ENCODE measurements at places on chromosomes 5 and 9. TPM values are rescaled to one million over a fixed set of nuclear protein-coding genes. Genes with fewer than 3 reads are reported as not detected.

The DCTN3 gene
- total RNA-seq: 112 TPM

The RNF183 gene
- total RNA-seq: 0.57 TPM

The RAB3C gene
- total RNA-seq: not detected

The PRRX2 gene
- total RNA-seq: 14.3 TPM

The GRAMD2B gene
- total RNA-seq: 34.4 TPM

The THBS4 gene
- total RNA-seq: 3.9 TPM

The GMCL2 gene
- total RNA-seq: not detected

The RC3H2 gene
- total RNA-seq: 25.8 TPM

The MARCHF11 gene
- total RNA-seq: 8.9 TPM

DNA sequence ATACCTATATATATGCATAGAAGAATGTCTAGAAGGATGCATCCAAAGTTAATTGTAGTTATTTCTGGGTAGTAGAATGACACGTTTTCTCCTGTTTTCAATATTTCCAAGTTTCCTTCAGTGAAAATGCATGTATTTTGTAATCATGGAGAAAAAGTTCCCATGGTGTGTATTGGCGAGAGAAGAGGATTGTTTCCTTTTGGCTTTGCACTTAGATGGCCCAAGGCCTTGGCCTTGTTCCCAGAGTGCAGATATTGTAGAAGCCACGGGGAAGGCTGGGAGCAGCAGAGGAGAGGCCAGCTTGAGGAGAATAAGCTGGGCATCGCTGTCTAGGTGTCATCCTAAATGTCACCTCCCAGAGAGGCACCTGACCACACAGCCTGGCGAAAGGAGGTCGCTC lies 44.0 kb downstream of the IRF1 start:
- no peaks in the 10 kb centered on the region for H3K4me1 ChIP-seq
- H3K27me3 ChIP-seq: no peaks in the 10 kb centered on the region
- peak; percentile 69 for DNase-seq
- no peaks in the 10 kb centered on the region for H3K36me3 ChIP-seq
- no peak overlapping the region for H3K4me3 ChIP-seq

- no peak overlapping the region for H3K4me3 ChIP-seq
- no peak for DNase-seq
- peaks cover 67% of the 10 kb centered on the region for H3K27me3 ChIP-seq
- no peaks in the 10 kb centered on the region for H3K4me1 ChIP-seq
- no peak overlapping the region for H3K27ac ChIP-seq
These were observed 4.9 kb upstream of the LHX2 start for GRCh38 chr9:124006448-124007361.

DNA sequence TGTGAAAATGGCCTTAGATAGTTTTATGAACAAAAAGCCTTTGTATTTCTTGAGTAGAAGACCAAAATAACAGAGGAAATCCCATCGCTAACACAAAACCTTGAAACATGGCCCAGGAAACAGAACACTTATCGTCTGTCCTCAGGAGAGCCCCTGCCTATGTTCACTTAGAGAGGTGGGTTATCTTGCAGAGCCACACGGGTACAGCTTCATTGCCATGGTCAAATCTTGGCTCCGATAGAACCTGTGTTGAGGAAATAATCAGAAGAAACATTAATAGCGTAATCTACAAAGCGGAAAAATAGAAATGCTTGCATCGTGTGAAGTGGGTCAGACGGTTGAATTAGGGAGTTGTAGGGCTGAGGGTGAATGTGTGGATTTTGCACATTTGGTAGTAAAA lies 216.1 kb downstream of the MAST4 start:
- no peaks in the 10 kb centered on the region for H3K27me3 ChIP-seq
- no peaks in the 10 kb centered on the region for H3K4me1 ChIP-seq
- H3K4me3 ChIP-seq: no peak overlapping the region
- no peak for DNase-seq

- H3K27ac ChIP-seq: no peak overlapping the region
- H3K27me3 ChIP-seq: no peaks in the 10 kb centered on the region
- no peak for DNase-seq
- no peak overlapping the region for H3K4me3 ChIP-seq
- H3K36me3 ChIP-seq: no peaks in the 10 kb centered on the region
These were observed 566.1 kb downstream of the ZNF608 start for GRCh38 chr5:124180299-124180874.

DNA sequence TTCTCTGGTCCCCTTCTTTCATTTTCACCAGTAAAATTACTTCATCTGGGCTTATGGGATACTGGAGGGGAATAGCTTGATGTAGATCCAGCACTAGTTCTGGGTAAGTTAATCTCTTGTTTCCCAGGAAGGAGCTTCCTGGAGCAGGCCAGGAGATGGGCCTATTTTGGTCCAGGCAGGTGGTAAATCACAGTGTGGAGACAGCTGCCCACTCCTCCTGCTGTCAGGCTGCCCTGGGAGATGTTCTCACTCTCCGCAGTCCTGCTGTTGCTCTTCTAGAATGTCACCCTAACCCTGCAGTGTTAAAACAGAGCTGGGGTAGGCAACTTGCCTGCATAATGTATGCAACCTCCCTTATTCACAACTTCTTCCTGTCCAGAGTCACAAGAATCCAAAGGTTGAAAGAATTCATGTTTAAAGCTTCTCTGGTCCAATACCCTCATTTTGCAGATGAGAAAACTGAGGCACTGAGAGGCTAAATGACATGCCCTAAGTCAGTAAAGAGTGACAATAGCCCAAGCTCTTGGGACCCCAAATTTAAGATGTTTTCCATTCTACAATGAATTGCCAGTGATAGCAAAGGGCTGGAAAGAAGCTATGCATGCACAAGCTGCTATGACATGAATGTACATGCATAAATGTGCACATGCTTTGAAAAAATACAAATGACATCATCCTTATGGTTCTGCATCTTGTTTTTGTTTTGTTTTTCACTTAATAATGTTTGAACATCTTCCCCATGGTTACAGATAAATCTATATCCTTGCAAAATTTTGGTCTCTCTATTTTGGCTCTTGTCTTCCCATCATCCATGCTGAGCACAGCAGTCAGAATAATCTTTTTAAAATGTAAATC lies 71.8 kb upstream of the ADRA1B start:
- no peak overlapping the region for H3K27ac ChIP-seq
- H3K27me3 ChIP-seq: no peaks in the 10 kb centered on the region
- no peaks in the 10 kb centered on the region for H3K4me1 ChIP-seq

GRCh38 chr5:137304226-137304874 lies 194.8 kb downstream of the SPOCK1 start:
- no peak overlapping the region for H3K4me3 ChIP-seq
- no peak overlapping the region for H3K27ac ChIP-seq
- H3K36me3 ChIP-seq: no peaks in the 10 kb centered on the region
- DNase-seq: peak; percentile 91
- H3K27me3 ChIP-seq: no peaks in the 10 kb centered on the region

- H3K27ac ChIP-seq: no peak within 1 kb of the TSS
- no peak for DNase-seq
- no peaks in the 10 kb centered on the region for H3K4me1 ChIP-seq
- no peak within 1 kb of the TSS for H3K4me3 ChIP-seq
These were observed at the start of gene PCDHGB1 for GRCh38 chr5:141349917-141350619. Gene PCDHGB1, plus strand, starts transcription at chr5:141350099. Its CDS starts 162 bp downstream, at chr5:141350261.

DNA sequence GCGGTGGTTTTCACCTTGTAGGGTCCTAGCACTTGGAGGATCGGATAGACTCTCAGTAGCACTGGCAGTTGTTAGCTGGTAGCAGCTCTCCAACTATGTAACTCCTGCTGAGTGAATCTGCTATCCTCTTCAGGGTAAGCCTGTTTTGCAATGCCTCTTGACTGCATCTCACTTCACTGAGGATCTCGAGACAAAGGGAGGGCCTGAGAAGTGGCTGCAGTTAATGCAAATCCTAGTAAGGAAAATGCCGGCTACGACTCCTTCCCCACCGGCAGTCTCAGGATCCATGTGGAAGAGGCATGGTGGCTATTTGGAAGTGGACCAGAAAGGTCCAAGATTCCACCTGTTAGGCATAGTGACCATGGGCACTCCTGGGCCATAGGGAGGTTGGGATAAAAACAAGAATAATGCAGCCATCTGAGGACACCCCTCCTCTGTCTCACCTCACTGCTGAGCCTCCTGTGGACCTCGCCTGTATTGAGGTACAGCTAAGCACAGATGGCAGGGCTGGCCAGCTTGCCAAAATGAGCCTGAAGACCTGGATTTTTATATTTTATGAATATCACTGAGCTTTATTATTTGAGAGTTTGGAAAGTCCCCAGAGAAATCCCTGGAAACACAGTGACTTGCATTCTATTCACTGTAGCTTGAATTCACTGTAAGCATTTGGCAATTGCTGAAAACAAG lies 146.0 kb downstream of the LIFR start:
- H3K27ac ChIP-seq: no peak overlapping the region
- H3K27me3 ChIP-seq: no peaks in the 10 kb centered on the region
- no peak for DNase-seq
- H3K4me1 ChIP-seq: no peaks in the 10 kb centered on the region
- H3K4me3 ChIP-seq: no peak overlapping the region

- H3K27me3 ChIP-seq: no peaks in the 10 kb centered on the region
- no peaks in the 10 kb centered on the region for H3K36me3 ChIP-seq
- H3K27ac ChIP-seq: no peak overlapping the region
- peak; percentile 71 for DNase-seq
These were observed 29.8 kb upstream of the ALDOB start for GRCh38 chr9:101465326-101465915.

DNA sequence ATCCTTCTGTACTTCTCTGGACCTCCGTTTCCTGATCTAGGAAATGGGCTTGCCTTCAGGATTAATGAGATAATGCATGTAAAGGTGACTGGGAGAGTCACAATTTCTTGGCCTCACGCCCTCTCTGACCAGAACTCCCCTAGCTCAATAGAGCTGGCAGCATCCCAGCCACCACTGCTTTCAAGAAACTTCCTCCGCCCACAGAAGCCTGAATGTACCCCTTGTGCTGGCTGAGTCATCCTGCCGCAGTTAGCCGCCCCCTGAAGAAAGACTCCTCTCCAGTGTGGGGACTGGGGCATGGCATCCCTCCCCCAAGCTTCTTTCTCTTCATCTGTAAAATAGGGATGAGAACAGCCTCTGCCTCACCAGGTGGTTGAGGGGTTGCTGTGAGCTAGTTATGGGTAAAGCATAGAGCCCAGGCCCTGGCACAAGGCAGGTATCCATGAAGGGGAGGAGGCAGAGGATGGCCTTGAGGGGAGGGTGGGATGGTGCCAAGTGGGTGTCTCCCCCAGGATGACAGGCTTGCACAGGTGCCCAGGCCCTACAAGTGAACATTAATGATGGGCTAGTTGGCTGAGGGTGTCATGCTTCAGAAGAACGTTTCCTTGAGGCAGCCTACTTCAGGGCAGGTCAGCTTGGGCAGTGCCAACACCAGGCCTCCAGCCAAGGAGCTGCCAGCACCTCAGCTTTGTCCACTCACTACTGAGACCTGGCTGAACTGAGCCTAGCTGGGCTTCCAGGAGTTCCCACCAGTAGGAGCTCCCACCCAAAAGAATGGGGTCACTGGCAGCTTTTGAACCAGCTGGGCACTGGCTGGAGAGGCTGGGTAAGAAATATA lies 3.4 kb downstream of the PDLIM4 start:
- peaks cover 23% of the 10 kb centered on the region for H3K4me1 ChIP-seq
- H3K4me3 ChIP-seq: no peak overlapping the region
- H3K36me3 ChIP-seq: no peaks in the 10 kb centered on the region
- peak overlapping the region; percentile 91 for H3K27ac ChIP-seq
- H3K27me3 ChIP-seq: no peaks in the 10 kb centered on the region
- no peak for DNase-seq

GRCh38 chr5:140509898-140510297 lies 37.6 kb upstream of the EIF4EBP3 start:
- no peak overlapping the region for H3K4me3 ChIP-seq
- H3K27ac ChIP-seq: no peak overlapping the region
- H3K27me3 ChIP-seq: no peaks in the 10 kb centered on the region
- peaks cover 6% of the 10 kb centered on the region for H3K36me3 ChIP-seq
- H3K4me1 ChIP-seq: no peaks in the 10 kb centered on the region
- no peak for DNase-seq

- H3K27ac ChIP-seq: no peak overlapping the region
- no peaks in the 10 kb centered on the region for H3K27me3 ChIP-seq
- H3K4me3 ChIP-seq: no peak overlapping the region
- H3K36me3 ChIP-seq: no peaks in the 10 kb centered on the region
- DNase-seq: no peak
These were observed 294.8 kb upstream of the KLF4 start for GRCh38 chr9:107784235-107784958.

- no peaks in the 10 kb centered on the region for H3K27me3 ChIP-seq
- DNase-seq: no peak
- H3K4me1 ChIP-seq: no peaks in the 10 kb centered on the region
- H3K36me3 ChIP-seq: no peaks in the 10 kb centered on the region
- H3K4me3 ChIP-seq: no peak overlapping the region
These were observed 165.9 kb upstream of the TLX3 start for GRCh38 chr5:171143171-171143570.

DNA sequence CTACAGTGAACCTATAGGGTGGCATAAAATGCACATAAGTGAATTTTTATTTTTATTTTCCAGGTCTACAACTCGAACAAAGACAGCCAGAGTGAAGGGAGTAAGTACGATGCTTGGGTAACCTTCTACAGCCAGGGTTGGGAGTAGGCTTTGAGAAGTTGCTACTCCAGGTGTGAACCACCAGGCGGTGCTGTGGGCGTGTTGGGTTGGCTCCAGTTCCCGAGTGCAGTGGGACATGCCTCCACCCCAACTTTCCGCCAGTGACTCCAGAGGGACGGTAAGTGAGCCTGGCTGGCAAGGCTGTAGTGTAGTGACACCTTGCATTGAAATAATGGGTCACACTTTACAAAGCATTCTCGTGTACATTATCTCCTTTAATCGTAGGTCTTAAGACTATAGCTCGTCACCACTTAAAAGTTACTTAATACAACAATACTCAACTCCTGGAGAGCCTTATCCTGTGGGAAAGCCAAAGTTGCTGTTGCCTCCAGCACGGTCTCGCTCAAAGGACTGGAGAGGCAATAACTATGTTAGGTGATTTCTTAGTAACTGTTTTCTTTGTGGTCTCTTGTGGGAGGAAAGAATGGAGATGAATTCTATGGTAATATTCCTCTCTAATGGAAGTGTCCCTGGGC lies 244.0 kb downstream of the ARHGAP26 start:
- H3K27me3 ChIP-seq: no peaks in the 10 kb centered on the region
- H3K36me3 ChIP-seq: no peaks in the 10 kb centered on the region
- H3K27ac ChIP-seq: no peak overlapping the region
- H3K4me3 ChIP-seq: no peak overlapping the region

- no peaks in the 10 kb centered on the region for H3K27me3 ChIP-seq
- no peaks in the 10 kb centered on the region for H3K4me1 ChIP-seq
- DNase-seq: no peak
- no peak overlapping the region for H3K4me3 ChIP-seq
These were observed 287.8 kb downstream of the GAS1 start for GRCh38 chr9:86659413-86660046.

DNA sequence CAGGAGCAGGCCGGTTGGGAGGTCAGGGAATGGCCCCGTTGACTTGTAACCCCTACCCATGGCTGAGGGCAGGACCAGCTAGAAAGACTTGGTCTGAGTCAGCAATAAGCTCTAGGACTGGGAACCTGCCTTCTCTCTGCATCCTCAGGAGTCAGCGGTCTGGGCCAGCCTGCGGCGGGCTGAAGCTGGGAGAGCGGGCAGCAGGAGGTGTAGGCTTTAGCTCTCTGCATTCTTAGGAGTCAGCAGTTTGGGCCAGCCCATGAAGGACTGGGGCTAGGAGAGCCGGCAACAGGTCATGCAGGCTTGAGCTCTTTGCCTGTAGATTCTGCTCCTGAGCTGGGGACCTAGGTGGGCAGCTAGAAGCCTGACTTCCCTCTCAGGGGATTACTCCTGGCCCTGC lies 6.4 kb upstream of the SMIM32 start:
- peaks cover 2% of the 10 kb centered on the region for H3K4me1 ChIP-seq
- no peak overlapping the region for H3K27ac ChIP-seq
- H3K27me3 ChIP-seq: no peaks in the 10 kb centered on the region

GRCh38 chr5:58204966-58205365 lies 254.9 kb downstream of the PLK2 start:
- DNase-seq: no peak
- no peaks in the 10 kb centered on the region for H3K36me3 ChIP-seq
- no peaks in the 10 kb centered on the region for H3K4me1 ChIP-seq
- H3K27me3 ChIP-seq: no peaks in the 10 kb centered on the region

All from prostate gland (tissue), 2 donors.